ENCODE measurements at places on chromosomes 3 and 15. TPM values are rescaled to one million over a fixed set of nuclear protein-coding genes. Genes with fewer than 3 reads are reported as not detected.

The CCDC51 gene
- total RNA-seq, result 12.8 TPM

The MUC4 gene
- not detected for total RNA-seq

The MESP2 gene
- total RNA-seq, result 0.52 TPM

The TIGIT gene
- 0.46 TPM for total RNA-seq

The PLA2G4B gene
- total RNA-seq, result 2.1 TPM

The GOLIM4 gene
- 103 TPM for total RNA-seq

The AADACL2 gene
- total RNA-seq, result not detected

GRCh38 chr15:56972426-56972825 is 54.0 kb downstream of the TCF12 start:
- no peak for DNase-seq

GRCh38 chr3:152430223-152431002 is 161.7 kb downstream of the MBNL1 start:
- no peak for DNase-seq

DNA sequence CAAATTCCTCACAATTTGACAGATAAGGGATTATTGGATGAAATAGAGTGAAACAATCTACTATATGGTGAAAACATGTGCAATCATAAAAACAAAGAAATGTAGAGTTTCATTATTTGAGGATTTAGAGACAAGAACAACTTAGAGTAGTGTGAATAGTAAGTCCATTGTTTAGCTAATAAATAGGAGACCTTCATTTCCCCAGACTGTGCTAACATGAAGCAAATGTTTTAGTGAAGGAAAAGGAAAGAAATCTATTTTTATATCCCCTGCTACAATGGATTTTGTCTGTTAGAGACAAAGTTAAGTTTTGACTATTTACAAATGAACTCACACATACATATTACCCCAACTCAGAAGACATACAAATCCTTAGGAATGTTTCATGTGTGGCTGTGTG is 77.8 kb downstream of the EFL1 start:
- DNase-seq, result no peak

- no peak for DNase-seq
Observed at GRCh38 chr3:172550347-172550943, 27.2 kb upstream of the TNFSF10 start.

DNA sequence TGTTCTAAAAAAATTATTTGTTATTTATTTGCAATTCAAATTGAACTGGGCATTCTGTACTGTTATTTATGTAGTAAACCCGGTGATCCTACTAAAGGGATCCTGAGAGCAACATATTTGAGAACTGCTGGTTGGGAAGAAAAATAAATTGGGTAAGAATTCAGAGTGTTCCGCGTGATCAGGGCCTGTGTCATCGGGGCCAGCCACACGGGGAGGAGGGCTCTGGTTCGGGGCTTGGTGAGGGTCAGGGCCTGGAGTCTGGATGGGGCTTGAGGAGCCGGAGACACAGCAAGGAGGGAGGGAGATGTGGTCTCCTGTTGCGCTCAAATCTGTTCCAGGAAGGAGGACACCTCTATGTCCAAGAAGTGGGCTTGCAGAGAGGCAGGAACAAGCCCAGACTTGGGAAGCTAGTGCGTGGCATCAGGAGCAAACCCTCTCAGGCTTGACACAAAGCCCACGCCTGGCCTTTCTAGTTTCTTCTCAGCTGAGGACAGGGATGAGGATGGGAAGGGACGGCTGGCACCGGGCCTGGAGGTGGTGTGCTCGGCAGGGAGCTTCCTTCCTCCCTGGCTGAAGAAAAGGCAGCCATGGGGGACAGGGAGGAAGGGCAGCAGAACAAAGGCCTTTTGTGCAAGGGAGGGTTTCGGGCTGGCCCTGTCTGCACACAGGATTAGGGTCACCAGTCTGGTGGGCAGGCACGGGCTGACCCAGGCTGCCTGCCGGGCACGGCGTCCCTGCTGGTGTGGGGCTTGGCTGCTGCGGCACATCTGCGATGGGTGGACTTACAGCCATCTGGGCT is 22.9 kb upstream of the FBLN2 start:
- DNase-seq, result no peak

- no peak for DNase-seq
Observed at GRCh38 chr3:14157951-14158350, 20.4 kb downstream of the XPC start.

- no peak for DNase-seq
Observed at GRCh38 chr3:154496978-154497377, 67.0 kb upstream of the GPR149 start.

GRCh38 chr3:103968751-103969150 is 1398.0 kb upstream of the ALCAM start:
- DNase-seq, result no peak

DNA sequence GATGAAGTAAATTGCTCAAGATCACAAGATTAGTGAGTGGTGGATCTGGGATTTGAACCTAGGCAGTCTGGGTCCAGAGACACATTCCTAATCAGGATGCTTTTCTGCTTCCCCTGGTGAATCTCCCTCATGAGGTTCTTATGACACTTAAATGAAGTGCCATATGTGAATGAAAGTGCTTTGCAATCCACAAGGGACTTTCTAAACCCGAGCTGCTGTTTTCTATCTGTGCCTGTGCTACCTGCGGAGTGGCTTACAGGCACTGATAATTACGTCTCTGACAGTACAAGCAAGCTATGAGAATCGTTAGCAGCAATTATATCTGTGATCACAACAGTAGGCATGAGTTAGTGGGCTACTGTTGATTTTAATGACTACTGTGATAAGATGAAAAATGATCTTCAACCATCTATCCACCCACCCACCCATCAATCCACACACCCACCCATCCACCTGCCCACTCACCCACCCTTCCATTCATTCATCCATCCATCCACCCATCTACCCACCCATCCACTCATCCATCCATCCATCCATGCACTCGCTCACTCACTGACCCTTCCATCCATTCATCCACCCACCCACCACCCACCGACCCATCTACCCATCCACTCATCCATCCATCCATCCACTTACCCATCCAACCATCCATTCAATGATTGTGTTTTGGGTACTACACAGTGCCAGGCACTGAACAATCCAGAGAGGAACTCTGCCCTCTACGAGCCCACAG is 51.8 kb downstream of the ATP2B2 start:
- DNase-seq, result no peak

DNA sequence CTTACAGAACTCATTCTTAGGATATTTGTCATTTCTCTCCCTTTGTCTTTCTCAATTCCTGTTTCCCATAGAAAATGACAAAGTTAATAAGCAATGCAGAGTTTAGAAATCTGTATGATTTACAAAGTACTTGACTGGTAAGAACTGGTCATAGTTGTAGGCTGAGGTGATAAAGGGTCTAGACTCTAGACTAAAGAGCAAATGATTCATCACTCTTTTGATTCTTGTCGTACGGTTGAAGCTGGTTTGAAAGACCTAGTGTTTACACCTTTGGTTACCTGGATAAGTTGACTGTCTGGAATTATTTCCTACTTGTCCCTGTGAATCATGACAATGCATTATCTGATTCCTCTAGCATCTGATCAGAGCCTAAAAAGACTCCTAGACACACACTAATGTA is 58.9 kb upstream of the TP63 start:
- DNase-seq, result no peak
